NCI-H1092 treated with DMSO at 0.1 percent for 48 hours (cell line): ENCODE measurements at places on chromosomes 5 and 9.

- no peak for DNase-seq
These were observed 161.1 kb upstream of the TBCA start for GRCh38 chr5:77937015-77937908.

- no peak for DNase-seq
These were observed 111.7 kb downstream of the ST8SIA4 start for GRCh38 chr5:100791391-100791790.

- DNase-seq = no peak
These were observed 1.0 kb downstream of the HMGCS1 start for GRCh38 chr5:43312076-43312661.

DNA sequence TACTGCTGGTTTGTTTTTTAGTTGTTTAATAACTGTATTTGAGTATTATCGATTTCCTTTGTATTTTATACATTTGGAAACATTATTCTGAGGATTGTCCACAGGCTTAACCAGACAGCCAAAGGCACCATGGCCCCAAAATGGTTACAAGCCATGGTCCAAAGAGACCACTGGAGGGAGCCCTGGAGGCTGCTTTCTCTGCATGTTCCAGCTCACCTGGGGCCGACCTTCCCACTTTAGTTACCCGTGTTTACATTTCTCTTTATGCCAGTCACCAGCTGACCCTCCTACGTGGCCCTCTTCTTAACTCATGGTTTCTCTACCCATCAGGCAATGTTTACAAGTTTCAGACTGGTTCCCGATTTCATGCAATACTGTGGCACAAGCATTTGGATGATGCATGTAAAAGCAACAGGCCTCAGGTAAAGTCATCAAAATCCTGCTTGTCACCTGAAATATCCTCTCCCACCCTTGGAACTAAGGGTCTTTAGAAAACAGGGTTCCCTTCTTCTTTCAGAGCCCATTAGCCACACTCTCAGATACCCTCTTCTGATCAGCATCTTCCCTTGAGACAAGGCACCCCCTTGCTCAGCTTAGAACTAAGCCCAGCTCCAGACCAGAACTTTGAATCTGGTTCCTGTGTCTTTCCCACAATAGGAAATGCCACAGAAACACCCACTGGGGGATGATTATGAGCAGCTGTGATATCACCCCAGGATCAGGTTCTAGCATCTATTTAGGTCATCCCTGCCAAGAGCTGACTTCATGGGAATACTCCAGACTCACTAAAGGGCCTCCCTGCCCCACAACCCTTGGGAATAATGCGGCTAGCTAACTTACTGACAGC lies 49.9 kb upstream of the GARNL3 start:
- peak; percentile 56 for DNase-seq

DNA sequence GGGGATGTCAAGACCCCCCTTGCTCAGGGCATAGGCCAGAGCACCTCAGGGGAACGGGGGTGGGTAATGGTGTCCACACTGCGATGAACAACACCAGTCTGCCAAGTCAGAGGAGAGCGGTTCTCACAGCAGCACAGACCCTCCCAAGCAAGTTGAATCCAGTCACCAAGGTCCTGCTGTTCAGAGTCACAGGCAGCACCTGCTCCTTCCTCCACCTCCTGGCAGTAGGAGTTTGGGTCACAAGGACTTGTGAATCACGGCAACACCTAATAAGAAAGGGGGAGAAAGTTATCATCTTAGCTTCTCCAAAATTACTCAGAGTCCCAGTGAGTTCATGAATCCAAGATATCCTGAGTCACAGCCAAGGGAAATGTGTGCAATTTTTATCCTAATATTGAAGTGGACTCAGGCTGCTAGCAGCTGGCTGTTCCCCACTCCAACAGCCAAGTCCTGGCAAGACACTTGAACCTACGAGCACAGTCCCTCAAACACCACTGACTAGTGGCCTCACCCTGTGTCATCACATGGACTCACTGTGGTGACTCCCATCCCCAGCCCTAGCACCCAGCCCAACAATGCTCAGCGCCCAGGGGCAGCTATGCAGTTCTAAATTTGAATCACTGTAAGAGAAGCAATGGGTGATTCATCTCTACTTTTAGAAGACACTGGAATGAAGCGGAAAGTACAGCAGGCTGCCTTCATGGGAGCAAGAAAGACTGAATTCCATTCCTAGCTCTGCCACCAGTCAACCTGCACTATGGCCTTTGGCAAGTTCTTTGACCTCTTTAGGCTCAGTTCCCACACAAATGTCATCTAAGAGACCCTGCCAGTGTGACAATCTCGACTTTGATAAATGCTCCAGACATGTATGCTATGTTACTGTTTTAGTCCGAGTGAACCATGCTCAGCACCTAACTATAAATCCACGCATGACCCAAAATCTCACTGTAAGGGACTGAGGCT lies 113.7 kb downstream of the KLHL3 start:
- DNase-seq = no peak

GRCh38 chr5:101440173-101440572 lies 537.1 kb upstream of the ST8SIA4 start:
- DNase-seq = no peak

GRCh38 chr9:123027517-123027916 lies 6.0 kb upstream of the GPR21 start:
- DNase-seq = no peak

- no peak for DNase-seq
These were observed 130.6 kb upstream of the ADRA1B start for GRCh38 chr5:159785656-159786055.

DNA sequence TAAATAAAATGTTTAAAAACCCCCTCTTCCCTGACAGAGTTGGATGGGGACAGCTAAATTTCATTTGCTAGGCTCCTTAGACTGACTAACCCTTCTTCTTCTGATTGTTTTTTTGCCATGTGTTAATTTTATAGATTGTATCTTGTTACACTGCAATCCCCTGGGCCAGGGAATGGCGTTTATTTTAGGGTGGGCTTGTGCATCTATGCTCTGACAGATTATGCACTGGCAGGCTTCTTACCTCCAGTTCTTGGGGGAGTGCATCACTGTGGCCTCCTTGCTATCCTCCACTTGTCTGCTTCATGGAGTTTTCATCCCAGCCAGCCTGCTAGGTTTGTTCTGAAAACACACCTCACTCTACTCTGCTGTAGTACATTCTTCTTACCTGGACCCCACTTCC lies 159.8 kb downstream of the DROSHA start:
- DNase-seq = no peak

DNA sequence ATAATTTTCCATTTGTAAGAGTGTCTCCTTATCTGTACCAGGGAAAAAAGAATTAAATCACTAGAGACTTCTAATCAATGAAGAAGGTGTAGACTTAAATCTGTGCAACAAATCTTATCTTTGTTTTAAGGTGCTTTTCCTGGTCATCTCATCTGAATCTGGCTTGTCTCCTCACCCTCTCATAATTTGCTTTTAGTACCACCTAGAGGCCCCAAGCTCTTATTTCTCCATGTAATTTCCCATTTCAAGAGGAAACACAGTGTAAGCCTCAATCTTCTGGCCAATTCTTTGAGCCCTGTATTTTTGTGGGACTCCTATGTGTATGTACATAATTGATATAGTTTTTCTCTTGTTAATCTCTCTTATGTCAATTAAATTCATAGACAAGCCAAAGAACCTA lies 1975.3 kb upstream of the CDH6 start:
- peak; percentile 17 for DNase-seq

- no peak for DNase-seq
These were observed 5.9 kb upstream of the MELK start for GRCh38 chr9:36566813-36567221.

GRCh38 chr5:178454303-178454702 lies 135.9 kb downstream of the COL23A1 start:
- no peak for DNase-seq

GRCh38 chr5:124262470-124262869 lies 484.0 kb downstream of the ZNF608 start:
- no peak for DNase-seq

GRCh38 chr5:68251386-68251785 lies 35.8 kb downstream of the PIK3R1 start:
- DNase-seq = no peak

DNA sequence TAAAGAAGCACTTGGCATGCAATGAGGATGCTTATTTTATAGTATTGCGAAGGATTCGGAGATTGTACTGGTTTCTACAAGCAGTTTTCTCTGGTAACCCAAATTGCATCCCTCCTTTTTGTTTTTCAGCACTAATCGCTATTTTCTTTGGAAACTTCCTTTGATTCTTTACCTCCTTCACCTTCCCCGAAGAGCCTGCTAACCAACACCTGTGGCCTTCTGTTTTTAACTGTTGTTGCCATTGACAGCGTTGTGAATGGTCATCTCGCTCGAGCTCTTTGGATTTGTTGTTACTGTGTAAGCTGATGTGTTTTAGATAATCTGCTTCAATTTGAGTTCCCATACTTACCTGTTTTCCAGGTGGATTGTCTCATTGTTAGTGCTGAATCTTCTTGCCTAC lies 1.1 kb downstream of the CNOT6 start:
- DNase-seq = no peak

DNA sequence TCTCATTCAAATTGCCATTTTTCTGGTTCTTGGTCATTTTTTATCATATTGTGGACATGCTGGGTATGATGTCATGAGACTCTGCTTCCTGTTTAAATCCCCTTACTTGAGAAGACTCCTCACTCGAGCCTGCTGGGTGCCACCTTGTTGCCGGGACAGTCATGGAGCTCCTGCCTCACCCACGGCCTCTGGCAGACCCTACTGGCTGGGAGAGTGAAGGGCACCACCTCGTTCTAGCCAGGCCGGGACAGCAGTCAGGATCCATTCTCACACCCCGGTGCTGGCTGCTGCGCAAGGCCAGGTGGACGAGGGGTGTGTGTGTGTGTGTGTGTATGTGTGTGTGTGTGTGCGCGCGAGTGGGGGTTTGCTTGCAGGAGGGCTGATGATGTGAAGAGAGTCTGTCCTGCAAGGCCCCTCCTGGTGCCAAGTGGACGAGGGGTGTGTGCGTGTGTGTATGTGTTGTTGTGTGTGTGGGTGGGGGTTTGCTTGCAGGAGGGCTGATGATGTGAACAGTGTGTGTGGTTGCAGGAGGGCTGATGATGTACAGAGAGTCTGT lies 4.4 kb downstream of the CEP72 start:
- DNase-seq = no peak

DNA sequence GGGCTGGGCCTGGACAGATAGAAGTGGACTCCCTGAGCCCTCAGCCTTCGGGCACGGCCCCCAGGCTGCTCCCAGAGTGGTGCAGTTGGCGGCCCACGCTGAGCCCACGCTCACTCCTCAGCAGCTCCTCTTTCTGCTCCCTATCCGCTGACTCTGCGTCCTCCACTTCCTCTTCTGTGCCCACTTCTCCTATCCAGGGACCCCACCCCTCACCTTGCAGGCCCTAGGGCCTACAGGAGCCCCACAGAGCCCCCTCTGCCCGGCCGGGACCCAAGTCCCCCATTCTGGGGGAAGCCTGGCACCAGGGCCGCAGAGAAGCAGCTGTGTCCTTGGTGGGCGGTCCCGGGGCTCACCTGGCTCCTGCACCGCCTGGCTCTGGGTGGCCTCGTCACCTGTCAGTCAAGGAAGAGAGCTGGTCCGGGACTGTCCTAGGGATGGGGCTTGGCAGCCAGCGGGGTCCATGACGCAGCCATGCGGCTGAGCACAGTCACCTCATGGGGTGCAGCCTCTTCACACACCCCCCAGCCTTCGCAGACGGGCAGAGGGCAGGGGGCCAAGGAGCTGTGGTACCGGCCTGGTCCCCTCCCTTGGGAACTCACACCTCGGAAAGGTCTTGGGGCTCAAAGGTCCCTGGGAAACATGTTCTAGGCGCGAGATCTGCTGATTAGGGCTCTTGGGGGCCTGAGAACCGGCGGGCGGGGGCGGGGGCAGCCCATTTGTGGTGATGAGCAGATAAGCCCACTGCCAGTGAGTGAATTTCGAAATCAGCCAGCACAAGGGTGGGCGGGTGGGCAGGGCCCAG lies 5.4 kb upstream of the NRARP start:
- DNase-seq = no peak

DNA sequence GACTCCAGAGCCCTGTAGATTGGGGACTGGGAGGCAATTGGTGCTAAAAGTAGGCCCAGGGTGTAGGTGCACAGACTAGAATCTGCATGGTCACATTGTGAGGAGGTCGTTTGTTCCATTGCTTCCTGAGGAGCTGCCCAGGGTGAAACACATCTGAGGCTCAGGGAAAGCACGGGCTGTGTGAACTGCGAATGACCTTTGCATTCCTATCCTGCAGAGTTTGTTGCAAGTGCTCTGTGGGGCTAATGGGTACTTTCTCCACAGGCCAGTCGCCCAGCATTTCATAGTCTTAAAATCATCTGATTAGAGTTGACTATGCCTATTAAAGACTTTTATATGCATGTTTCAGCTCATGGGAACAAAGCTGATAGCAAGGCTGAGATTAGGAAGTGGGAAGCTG lies 14.4 kb upstream of the SLC46A2 start:
- no peak for DNase-seq

GRCh38 chr9:135572233-135572632 lies 10.7 kb downstream of the PAEP start:
- DNase-seq = no peak

GRCh38 chr5:139438707-139439012 lies 665 bp downstream of the DNAJC18 start:
- no peak for DNase-seq

DNA sequence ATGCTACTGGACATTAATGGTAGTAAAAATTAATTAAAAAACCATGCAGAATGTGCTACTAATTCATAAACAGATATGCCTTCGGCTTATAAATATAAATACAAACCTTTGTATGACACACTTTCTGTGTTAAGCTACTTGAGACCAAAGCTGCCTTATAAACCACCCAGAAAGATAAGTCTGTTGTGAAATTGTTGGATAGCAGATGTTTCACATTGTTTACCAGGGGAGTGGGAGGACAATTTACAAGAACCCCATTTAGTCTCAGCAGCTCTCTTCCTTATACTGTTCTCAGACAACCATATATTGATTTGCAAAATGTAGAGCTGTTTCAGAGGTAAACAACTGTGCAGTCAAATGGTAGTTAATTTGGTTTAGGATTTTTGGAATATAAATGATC lies 524.4 kb downstream of the PRR16 start:
- no peak for DNase-seq

GRCh38 chr9:136389396-136389795 lies 10.6 kb downstream of the SNAPC4 start:
- DNase-seq = no peak

- no peak for DNase-seq
These were observed 447 bp downstream of the CRAT start for GRCh38 chr9:129109952-129110739.

DNA sequence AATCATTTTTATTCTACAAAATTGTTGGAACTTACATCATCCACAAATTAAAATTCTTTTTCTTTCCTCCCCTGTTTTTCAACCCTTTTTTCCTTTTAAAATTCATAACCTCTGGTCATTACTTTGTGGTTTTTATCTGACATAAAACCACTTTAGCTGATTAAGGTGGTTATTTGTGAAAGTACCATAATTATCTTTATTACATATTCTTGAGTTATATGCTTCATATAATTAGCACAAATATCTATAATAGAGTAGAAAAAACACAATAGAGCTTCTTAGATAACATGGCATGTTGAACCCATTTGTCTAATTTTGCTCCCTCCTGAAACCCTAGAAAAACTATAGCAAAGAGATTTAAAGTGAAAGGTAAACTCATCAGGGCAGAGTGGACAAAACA lies 22.9 kb upstream of the PPIC start:
- DNase-seq = no peak

GRCh38 chr5:180468732-180469585 lies 25.2 kb upstream of the CNOT6 start:
- no peak for DNase-seq

- DNase-seq = no peak
These were observed 47.3 kb upstream of the MCTP1 start for GRCh38 chr5:95332158-95332557.

- no peak for DNase-seq
These were observed 182.4 kb downstream of the CCDC171 start for GRCh38 chr9:15735083-15735857.

GRCh38 chr9:10254338-10254737 lies 358.5 kb downstream of the PTPRD start:
- DNase-seq = peak; percentile 54
